Diencephalon (tissue), 1 donor: ENCODE measurements at places on chromosomes 4 and X. TPM values are rescaled to one million over a fixed set of nuclear protein-coding genes. Genes with fewer than 3 reads are reported as not detected.

Gene C4orf33
- total RNA-seq, result 16.4 TPM

Gene TNIP3
- 0.69 TPM for total RNA-seq

Gene KIAA1210
- total RNA-seq, result under 0.01 TPM

Gene PAGE1
- total RNA-seq, result not detected

Gene TLR6
- 4.6 TPM for total RNA-seq

Gene FAM53A
- total RNA-seq, result 1.4 TPM

Gene CSAG1
- not detected for total RNA-seq

Gene CAPN6
- 0.23 TPM for total RNA-seq

Gene NHS
- 14.8 TPM for total RNA-seq

Gene VEGFD
- 0.46 TPM for total RNA-seq

Gene PHKA1
- 5.1 TPM for total RNA-seq

Gene SPOCK3
- 84.4 TPM for total RNA-seq

Gene FRG2
- not detected for total RNA-seq

Gene HELQ
- 15.9 TPM for total RNA-seq

Gene SOX3
- 3.7 TPM for total RNA-seq

Gene TRAM1L1
- 24.5 TPM for total RNA-seq

Gene MAGEA2
- total RNA-seq, result not detected

Gene PPP1R2C
- not detected for total RNA-seq

Gene GPR82
- total RNA-seq, result not detected

Gene REELD1
- not detected for total RNA-seq

Gene ZCCHC4
- total RNA-seq, result 16.6 TPM

Gene STPG2
- total RNA-seq, result 6.2 TPM

Gene SLC38A5
- 36.7 TPM for total RNA-seq

Gene ARHGEF6
- 26.8 TPM for total RNA-seq

Gene MAGEA2B
- not detected for total RNA-seq

Gene CHRDL1
- total RNA-seq, result 5.5 TPM

Gene PASD1
- not detected for total RNA-seq

Gene SMR3B
- total RNA-seq, result not detected

Gene DGKQ
- total RNA-seq, result 10.4 TPM

Gene ARR3
- total RNA-seq, result not detected

Gene SGMS2
- 6.0 TPM for total RNA-seq

Gene PCYT1B
- 28.4 TPM for total RNA-seq

Gene SCRG1
- total RNA-seq, result 7.2 TPM

Gene FATE1
- total RNA-seq, result not detected

Gene USP51
- total RNA-seq, result 8.1 TPM

Gene LRRC66
- total RNA-seq, result 0.46 TPM
